NCI-H1694 treated with DMSO at 0.1 percent for 48 hours (cell line): ENCODE measurements at places on chromosomes 2 and 18.

- DNase-seq = no peak
These were observed 472.7 kb upstream of the TRIB2 start for GRCh38 chr2:12244070-12244469.

GRCh38 chr2:20880221-20880771 is 57.4 kb upstream of the LDAH start:
- DNase-seq = no peak

- DNase-seq = no peak
These were observed 56.6 kb upstream of the AGPS start for GRCh38 chr2:177335917-177336450.

- no peak for DNase-seq
These were observed 4.3 kb upstream of the GATA6 start for GRCh38 chr18:22165049-22165602.

GRCh38 chr2:109213646-109214433 is 84.8 kb downstream of the SH3RF3 start:
- no peak for DNase-seq

DNA sequence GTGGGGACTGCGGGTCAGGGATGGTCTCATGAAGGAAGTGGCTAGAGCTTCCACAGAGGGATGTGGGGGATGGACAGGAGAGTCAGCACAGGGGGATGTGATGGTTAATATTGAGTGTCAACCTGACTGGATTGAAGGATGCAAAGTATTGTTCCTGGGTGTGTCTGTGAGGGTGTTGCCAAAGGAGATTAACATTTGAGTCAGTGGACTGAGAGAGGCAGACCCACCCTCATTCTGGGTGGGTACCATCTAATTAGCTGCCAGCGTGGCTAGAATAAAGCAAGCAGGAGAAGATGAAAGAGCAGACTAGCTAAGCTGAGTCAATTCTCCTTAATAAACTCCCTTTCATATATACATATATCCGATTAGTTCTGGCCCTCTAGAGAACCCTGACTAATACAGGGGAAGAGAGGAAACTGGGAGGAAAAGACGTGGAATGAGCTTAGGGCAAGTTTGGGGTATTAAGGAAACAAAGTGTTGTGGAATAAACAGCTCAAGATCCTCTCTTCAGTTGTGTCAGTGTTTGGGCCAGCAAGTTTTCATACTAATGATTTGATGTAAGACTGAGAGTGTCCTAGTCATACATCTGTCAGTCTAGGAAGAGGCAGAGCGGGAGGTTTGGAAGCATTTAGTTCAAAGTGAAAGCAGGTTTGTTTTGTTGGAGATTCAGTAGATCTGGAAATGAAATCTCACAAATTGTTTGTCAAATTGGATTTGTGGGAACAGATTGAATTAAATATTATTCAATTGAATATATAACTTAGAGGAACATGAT is 135.2 kb upstream of the NT5C1B start:
- no peak for DNase-seq

DNA sequence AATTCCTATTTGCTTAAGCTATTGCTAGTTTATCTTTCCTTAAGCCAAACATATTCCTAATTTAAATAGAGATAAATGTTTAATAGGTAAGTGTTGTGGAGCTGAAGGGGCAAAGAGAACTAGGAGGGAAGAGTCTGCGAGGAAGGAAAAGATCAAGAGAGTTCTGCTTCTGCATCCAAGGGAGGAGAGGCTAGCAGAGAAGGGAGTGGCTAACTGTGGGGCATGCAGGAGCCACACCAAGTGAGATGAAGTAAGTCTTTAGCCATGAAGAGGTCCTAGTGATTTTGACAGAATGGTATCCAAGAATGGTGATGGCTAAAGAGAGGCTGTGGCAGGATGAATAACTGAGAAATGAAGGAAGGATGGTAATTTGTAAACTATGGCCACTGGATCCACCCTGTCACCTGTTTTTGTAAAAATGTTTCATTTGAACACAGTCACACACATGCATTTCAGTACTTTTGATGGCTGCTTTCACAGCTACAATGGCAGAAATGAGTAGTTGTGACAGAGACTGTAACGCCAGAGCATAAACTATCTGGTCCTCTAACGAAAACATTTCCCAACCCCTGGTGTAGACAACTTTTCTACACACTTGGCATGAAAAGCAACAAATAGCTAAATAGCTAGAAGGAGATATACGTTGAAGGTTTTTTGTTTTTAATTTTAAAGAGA is 15.6 kb downstream of the TPGS2 start:
- no peak for DNase-seq

- peak; percentile 23 for DNase-seq
These were observed 372.1 kb upstream of the MYT1L start for GRCh38 chr2:2703172-2703571.

DNA sequence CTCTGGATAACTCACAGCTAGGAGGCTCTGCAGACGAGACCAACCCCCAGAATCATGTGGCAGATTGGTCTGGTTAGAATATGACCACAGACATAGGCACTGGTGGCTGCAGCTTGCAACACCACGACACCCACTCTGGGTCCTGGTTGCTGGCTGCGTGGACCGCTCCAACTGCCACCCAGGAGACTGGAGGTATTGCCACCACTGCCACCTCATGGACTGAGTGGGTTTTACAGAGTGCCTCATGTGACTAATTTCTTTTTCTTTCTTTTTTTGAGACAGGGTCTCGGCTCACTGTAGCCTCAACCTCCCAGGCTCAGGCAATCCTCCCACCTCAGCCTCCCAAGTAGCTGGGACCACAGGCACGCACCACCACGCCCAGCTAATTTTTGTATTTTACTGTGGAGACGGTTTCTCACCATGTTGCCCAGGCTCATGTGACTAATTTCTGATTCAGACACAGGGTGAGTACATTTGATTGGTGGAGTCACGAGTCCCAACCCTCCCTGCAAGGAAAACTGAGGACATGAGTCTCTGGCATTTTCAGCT is 29.9 kb upstream of the NT5DC4 start:
- DNase-seq = peak; percentile 61

DNA sequence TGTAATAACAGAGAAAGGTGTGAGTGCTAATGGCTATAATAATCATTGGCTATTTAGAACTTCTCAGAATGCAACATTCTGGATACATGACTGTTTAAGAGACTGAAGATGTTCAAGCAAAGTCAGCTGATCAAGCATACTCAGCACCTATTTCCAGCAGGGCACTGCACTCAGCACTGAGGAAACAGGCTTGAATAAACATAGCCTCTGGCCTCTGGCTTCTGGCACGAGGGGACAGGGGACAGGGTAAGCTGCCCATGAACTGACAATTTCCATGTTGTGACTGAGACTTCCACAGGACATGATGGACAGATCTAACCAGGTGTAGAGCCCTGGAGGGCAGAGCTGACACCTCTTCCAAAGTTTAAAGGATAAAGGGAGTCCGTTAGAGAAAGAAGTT is 1.3 kb downstream of the MARCO start:
- DNase-seq = no peak

- DNase-seq = no peak
These were observed 56.2 kb downstream of the ITSN2 start for GRCh38 chr2:24304098-24304497.

GRCh38 chr2:23283653-23284052 is 101.3 kb upstream of the KLHL29 start:
- DNase-seq = no peak

GRCh38 chr18:50044402-50044801 is 150.5 kb downstream of the MYO5B start:
- peak; percentile 40 for DNase-seq

- DNase-seq = no peak
These were observed 640.4 kb downstream of the NR4A2 start for GRCh38 chr2:155692106-155692505.
